Anterior cingulate cortex (tissue), 58 donors: ENCODE measurements at places on chromosomes 12 and 14.

- DNase-seq = no peak
Observed at GRCh38 chr12:57012600-57013465, 3.5 kb downstream of the TAC3 start.

- DNase-seq = no peak
Observed at GRCh38 chr12:64714551-64714968, 44.6 kb downstream of the GNS start.

DNA sequence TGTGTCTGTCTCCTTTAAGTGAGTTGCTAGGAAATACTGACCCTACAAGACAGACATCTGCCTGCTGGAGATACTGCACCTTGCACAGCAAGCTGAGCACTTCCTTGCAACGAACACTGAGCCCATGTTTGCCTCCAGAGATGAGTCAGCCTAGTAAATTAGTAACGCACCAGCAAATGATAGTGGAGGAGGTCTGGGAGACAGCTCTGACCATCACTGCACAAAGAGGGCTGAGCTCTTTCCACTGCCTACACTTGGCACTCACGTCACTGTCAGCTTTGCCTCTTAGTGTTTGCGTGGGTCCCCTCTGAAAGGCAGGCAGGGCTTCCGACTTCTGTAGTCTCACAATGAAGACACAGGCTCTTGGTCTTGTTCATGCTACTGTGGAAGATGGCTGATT lies 109.0 kb downstream of the APAF1 start:
- peak; percentile 23 for DNase-seq

DNA sequence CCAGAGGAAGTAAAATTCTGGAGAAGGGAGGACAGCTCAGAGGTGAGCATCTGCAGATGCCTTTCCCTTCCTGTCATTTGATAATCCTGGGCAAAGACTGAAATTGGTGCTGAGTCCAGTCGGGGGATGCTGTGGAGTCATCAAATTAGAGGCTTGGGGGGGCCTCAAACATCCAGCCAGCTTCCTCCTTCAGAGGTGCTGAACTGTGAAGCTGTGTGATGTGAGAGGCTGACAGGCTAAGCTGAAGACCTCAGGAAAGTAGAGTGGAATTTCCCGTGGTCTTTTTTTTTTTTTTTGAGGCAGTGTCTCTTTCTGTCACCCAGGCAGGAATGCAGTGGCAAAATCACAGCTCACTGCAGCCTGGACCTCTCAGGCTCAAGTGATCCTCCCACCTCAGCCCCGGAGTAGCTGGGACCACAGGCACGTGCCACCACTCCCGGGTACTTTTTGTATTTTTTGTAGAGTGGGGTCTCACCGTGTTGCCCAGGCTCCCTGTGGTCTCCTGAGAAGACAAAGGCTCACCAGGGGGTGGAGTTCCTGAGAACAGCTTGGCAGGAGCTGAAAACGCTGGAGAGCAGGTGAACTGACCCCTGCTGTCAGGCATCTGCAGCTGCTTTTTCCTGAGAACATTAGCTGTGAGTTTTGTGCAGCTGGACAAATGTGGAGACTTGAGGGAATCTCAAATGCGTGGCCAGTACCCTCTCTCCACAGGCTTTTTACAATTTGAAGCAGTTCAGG lies 6.1 kb upstream of the TCL1B start:
- no peak for DNase-seq

DNA sequence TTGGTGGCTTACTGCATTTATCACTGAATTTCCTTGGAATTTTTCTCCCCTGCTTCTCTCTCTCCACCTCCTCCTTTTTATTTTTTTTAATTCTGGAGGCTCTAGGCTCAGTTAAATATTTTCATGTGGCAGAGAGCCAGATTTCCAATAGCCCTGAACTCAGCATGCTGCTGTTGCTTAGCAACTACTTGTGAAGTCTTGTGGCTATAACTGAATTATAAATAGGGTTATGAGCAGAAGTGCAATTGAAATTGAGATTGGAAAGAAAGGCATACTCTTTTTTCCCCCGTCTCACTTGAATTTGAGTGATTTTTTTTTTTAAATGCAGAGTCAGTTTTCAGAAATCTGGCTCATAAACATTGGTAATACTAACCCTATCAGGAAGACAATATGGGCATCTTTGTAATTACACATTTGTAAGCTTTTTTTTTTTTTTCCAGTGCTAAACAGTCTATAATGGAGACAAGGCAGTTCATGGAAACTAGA lies 38.3 kb downstream of the ATF7IP start:
- DNase-seq = no peak

DNA sequence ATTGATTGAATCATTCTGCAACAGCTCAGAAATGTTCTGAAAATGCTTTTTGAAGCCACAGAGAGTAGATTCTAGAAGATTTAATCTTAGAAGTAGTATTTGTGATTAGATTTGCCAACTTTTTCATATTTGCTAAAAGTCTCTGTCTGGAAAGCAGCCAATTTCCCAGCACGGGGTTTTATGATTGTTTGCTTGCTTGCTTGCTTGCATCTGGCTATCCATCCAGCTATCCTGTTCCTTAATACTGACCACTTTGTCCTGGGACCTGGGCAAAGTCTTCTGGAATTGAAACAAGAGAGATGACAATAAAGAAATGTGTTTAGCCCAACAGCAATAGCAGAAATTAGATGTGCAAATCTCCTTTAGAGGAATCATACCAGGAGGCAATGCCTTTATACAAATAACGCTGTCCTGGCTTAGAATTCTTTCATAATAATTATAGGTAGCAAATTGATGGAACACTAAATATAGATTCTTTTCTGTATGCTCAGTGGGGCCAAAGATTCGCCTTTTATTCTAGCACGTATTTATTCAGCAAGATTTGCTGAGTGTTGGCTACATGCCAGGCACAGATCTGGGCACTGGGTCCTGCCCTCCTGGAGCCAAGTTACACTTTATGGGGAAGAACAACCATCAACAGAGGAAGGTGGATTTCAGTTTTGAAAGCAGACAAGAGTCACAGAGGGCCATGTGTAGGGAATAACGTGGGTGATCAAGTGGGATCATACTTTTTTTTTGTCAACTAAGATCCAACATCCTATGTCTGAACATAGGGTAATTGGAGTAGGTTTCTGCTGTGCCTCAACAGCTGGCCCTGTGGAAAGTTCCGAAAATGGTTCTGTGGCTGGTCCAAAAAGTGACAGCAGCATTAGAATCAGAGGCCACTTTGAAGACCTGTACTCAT lies 25.3 kb downstream of the MYBPC1 start:
- no peak for DNase-seq

GRCh38 chr14:68408680-68409079 lies 384.2 kb downstream of the ZFP36L1 start:
- DNase-seq = no peak

- no peak for DNase-seq
Observed at GRCh38 chr12:52311285-52311648, 9.9 kb downstream of the KRT83 start.

DNA sequence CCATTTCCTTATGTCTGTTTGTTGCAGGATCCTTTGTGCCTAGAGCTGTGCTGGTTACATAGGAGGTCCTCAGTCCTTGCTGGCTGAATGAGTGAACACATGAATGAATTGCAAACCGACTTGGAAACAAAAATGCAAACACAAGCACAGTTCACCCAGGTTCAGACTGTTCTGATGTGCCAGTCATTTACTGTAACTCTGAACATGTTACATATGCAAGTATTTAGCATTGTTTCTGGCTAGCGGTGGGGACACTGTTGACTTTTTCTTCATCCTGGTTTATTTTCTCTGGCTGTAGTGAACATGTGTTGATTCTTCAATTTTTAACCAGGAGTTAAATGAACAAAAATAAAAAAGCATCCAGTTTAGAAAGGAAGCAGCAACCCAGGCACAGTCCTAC lies 33.4 kb downstream of the TSPAN9 start:
- no peak for DNase-seq

DNA sequence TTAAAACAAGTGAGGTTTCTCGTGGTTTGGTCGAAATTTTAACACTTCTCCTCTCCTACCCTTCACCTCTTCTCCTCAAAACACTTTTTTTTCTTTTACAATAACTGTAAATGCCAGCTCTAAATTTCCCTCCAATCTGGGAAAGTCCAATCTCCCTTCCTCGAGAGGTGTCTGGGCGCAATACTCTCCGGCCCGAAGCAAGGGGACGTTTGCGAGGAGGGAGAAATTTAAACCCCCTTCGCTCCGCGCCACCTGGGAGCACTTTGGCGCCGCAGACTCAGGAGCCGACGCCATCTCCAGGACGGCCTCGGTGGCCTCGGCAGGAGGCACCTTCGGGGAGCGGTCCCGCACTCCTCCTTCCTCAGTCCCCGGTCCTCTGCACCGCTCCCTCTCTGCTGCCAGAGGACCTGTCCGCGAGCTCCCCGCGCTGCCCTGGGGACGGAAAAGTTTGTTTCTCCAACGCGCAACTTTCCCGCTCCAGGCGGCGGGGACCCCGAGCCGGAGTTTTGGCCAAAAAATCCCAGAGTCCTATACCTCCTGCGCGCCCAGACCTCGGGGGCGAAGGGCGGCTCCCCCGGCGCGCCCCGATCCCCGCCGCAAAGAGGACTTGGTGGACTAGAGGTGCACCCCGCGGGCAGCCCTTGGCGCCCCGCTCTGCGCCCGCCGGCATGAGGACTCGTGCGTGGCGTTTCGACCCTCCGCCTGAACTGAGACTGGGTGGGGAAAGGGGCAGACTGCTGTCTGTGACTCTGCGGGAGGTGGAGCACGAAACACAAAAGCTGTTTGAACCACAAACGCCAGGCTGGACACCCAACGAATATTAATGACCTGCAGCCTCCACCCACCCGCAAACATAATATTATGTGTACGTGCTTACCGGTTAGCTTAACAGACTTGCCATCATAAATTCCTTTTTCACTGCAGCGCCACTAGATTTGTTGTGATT lies 95.2 kb upstream of the HMGA2 start:
- no peak for DNase-seq

DNA sequence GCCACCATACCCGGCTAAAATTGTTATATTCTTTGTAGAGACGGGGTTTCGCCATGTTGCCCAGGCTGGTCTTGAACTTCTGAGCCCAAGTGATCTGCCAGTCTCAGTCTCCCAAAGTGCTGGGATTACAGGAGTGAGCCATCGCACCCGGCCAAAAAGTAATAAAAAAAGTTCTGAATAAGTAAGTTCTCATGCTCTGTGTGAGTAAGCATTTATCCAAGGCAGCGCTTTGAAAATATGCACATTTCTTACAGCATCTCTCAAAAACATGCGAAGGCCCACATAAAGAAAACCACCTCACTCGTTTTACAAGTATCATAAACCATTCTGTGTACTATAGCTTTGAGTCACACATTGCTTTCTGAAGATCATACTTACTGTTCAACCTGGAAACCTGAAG lies 8.6 kb downstream of the GIT2 start:
- no peak for DNase-seq

DNA sequence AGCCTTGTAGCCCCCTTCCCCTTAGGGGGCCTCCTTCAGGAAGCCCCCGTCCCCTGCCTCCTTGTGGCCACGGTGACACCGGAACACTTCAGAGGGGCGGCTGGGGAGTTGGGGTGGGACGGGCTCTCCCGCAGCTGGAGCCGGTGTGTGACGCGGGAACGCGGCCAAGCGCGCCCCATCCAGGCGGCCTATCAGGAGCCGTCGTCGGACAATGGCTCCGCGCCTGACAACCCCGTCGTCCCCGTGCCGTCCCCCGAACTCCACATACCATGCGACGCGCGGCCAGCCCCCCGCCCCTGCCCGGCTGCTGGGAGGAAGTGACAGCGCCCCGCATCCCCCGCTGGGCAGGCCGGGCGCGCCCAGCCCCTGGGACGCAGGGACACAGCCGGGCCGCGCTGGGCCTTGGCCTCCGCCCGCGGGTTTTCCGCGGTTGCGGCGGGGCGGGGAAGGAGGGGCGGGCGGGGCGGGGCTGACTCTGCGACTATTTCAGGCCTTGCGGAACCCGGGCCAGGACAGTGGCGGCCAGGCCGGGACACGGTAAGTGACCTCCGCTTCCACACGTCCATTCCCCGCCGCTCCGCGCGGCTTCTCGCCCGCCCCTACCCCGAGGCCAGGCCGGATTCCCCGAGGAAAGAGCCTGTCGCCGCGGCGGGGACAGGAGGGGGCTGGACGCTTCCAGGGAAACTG lies at the start of gene TNFAIP2:
Gene TNFAIP2, plus strand, starts transcription at position 515 of the 687 bp plus-strand sequence. CDS start 2,997 bp downstream, outside the sequence.
- no peak for DNase-seq

DNA sequence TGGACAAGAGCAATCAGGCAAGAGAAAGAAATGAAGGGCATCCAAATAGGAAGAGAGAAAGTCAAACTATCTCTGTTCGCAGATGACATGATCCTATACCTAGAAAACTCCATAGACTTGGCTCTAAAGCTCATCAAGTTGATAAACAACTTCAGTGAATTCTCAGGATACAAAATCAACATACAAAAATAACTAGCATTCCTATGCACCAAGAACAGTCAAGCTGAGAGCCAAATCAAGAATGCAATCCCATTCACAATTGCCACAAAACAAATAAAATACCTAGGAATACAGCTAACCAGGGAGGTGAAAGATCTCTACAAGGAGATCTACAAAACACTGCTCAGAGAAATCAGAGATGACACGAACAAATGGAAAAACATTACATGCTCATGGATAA lies 417.5 kb upstream of the ATP2B1 start:
- DNase-seq = no peak

DNA sequence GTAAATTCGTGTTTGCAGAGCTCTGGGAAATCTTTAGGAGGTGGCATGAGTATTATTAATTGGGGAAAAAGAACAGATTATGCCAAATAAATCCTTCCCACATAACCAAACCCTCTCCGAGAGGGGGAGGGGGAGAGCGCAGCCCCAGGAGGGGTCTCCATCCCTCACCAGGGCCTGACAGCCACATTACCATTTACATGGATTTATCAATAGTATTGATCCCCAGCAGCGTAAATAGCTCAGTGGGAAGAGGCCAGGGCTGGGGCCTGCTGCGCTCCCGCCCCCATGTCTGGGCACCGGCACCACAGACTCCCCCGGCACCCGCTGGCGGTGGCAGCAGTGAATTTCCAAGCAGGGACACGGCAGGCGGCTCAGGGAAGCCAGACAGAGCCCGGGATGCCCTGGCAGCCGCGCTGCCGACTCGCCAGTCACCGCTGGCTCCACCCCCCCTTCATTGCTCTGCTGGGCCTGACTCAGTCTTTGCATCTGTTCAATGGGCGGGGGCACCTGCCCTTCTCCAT lies 2.4 kb downstream of the NCOR2 start:
- DNase-seq = peak; percentile 43

DNA sequence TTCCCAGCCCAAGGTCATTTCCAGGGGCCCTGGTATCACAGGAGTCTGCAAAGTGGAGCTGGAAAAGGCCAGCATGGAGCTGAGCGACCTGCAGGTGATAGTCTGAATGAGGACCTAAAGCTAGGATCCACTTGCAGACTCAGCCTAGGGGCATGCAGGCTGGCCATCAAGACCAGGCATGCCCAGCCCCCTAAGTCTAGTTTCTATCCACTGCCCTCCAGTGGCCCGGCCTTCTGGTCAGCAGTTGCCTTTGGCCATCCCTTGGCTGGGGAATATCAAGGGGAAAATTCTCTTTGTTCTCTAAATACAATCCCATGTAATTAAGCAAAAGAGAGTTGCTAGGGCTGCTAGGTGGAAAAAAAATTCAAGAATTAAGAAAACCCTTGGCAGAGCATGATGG lies 96.3 kb upstream of the LHX5 start:
- DNase-seq = no peak

- DNase-seq = no peak
Observed at GRCh38 chr14:98908050-98908449, 363.9 kb downstream of the BCL11B start.
